Activated T-cell treated with anti-CD3 and anti-CD28 coated beads for 4 hours (primary cell): ENCODE measurements at places on chromosomes 6 and 20.

DNA sequence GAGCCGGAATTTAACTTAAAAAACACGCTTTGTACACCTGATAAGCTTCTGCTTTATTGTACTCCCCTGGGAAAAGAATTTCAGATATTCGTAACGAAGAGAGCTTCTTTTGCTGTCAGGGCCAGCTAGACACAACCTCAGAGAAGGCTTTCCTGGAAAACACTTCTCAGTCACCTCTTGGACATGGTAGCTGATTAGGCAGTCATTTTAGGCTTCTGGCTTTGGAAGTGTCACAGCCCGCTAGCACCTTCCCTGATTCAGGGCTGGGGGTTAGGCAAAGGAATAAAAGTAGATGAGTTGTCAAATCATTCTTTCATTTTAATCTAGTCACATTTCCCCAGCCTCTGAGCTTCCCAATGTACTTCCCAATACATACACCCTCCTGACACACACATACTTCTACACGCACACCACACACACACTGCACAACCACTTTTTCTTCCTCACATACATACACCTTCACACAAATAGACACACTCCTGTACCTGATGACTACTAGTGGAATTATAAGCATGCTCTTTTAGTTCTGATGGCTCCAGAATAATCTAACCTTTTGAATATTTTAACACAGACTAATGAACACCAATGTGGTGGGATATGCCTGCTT is 34.9 kb upstream of the TINAG start:
- DNase-seq, result no peak

DNA sequence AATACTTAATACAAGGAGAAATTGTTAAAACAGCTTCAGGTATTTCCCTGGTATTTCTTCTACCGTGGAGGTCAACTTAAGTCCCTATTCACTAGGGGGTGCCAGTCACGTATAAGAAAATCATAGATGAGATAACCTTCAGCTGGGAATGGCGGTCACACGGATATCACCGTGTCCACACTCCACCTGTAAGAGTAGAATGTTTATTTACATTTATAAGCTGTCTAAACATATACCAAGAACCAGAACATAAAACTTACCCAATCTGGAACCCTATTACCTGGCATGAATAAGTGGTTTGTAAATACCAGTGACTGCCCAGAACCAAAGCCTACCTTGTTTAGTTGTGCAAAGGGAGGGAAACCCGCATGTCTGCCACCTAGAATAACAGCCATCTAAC is 1.9 kb upstream of the ELOVL4 start:
- peak; percentile 30 for DNase-seq

- DNase-seq, result no peak
These were observed 89.1 kb downstream of the AIG1 start for GRCh38 chr6:143149771-143150170.

DNA sequence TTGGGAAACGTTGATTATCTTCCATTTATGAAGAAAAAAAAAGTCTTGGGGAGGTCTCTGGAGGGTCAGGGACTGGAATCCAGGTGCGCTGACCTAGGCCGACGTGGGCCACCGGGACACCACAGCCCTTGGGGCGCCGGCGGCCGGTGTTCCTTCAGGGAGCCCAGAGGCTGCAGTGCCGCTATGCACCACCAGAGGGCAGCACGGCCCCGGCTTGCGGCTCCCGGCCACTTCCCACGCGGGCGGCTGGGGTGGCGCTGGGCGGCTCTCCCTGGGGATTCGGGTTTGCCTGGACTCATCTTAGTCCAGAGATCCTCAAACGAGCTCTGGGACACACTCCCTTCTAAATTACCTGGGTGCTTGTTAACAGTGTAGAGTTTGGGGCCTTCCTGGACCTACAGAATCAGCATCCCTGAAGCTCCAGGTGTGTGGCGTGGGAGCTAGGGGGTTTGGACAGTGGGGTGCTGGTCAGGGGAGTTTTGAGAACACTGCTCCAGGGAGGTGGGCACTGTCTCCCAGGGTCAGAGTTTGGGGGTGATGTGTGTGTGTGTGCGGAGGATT is 23.0 kb upstream of the GTSF1L start:
- peak; percentile 80 for DNase-seq

DNA sequence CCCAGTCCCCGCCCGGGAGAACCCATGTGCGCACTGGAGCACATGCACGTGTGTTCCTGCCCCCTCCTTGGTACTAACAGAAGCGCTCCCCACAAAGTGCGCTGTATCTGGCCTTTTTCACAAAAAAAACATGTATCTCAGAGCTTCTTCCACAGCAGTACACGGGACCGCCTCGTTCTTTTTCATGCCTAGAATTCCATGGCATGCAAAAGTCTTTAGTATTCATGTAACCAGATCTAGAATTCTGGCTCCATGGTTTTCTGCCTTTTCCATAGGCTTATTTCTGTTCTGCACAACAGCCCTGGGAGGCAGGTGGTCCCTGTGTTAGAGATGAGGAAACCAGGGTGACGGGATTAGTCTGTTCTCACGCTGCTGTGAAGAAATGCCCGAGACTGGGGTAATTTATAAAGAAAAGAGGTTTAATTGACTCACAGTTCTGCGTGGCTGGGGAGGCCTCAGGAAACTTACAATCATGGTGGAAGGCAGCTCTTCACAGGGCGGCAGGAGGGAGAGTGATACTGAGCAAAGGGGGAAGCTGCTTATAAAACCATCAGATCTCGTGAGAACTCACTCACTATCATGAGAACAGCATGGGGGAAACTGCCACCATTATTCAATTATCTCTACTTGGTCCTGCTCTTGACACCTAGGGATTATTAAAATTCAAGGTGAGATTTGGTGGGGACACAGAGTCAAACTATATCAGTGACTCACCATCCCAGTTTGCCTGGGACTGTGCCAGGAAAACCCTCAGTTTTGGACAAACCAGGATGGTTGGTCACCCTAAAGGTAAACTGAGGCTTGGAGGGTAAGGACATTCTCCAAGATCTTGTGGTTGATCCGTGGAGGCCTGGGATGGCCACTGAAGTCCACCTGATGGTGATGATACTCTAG is 41.0 kb downstream of the C20orf203 start:
- no peak for DNase-seq

GRCh38 chr20:56925831-56926170 is 296.7 kb downstream of the TFAP2C start:
- no peak for DNase-seq

DNA sequence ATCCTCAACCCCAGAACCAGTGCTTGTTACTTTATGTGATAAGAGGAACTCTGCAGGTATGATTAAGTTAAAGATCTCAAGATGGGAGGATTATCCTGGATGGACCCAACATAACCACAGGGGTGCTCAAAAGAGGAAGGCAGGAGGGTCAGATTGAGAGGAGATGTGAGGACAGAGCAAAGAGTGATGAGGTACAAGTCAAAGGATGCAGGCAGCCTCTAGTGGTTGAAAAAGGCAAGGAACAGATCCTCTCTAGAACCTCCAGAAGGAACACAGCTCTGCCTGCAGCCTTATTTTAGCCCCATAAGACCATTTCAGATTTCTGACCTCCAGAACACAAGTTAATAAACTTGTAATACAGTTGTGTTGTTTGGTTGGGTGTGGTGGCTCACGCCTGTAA is 41.2 kb downstream of the PDSS2 start:
- no peak for DNase-seq

GRCh38 chr6:74284284-74284683 is 588.3 kb downstream of the CD109 start:
- DNase-seq, result no peak

- no peak for DNase-seq
These were observed 252.6 kb downstream of the MYLK4 start for GRCh38 chr6:2497922-2498623.

DNA sequence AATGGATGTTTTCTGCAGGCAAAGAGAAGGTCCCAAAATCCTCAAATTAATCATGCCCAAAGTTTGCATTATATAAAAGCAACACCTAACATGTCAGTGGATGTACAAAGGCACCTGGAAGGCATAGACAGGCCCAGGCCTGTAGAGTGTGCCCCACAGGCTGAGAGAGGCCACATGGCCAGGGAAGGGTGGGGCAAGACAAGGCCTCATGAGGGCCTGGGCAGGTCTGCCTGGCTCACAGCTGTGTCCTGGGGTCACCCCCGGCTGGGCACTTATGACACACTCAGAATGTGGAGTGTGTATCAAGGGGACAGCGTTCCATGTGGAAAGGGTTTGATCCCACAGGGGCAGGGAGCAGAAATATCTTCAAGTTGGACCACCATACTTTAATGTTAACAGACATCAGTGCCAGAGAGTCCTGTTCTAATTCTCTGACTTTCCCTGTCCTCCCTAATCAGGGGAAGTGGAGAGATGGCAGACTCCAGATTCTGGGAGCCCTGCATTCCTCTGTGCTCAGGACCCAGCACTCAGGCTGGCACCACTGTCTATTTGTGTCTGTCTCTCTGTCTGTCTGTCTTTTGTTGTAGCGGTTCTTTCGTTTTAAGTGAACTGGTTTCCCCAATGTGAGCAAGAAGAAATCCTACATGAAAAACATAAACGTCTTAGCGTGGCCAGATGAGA is 178.3 kb upstream of the FOXA2 start:
- DNase-seq, result no peak

- DNase-seq, result no peak
These were observed 91.1 kb upstream of the THBS2 start for GRCh38 chr6:169344750-169345065.

DNA sequence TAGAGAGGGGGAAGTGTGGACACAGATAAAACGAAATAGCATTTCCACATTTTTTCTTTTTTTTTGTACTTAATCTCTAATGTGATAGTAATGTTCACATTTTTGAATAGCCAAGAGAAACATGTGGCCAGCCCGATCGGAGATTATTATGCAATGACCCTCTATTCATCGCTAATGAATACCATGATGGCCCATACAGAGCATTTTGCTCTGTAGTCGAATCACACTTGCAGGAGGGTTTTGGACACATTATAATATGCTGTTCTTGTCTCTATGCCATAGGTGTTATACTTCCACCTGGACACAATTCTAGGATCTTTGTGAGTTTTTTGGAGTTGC is 60.1 kb downstream of the MTHFD1L start:
- no peak for DNase-seq

DNA sequence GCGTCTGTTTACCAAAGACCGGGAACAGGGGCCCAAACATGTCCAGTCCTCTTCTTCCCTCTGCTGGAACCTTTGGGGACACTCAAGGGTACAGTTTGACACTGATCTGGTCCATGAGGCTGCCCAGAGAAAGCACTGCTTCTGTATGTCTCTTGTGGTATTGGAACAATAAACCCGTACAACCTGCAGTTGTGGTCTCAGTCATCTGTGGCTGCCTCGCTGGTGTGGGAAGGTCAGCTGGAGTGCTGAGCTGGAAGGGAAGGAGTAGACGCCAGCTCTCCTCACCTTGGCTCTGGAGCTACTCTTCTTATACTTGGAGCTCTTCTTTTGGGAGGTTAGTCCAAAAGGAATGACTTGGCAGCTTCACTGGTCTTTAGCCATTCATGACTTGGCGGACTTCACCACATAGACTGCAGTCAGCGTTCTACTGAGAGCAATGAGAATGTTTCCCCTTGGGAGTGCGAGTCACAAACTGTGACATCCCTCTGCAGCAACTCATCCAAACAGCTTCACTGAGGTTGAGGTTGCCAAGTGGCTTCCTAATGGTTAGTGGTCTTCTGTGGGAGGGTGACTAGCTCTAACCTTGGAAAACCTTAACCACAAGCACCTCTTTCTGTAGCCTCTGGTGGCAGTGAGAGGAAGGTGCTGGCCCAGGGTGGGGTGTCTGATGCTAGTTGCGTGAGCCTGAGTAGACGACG is 81.2 kb downstream of the ASXL1 start:
- no peak for DNase-seq

GRCh38 chr6:125154118-125154760 is 666 bp downstream of the TPD52L1 start:
- DNase-seq, result no peak

DNA sequence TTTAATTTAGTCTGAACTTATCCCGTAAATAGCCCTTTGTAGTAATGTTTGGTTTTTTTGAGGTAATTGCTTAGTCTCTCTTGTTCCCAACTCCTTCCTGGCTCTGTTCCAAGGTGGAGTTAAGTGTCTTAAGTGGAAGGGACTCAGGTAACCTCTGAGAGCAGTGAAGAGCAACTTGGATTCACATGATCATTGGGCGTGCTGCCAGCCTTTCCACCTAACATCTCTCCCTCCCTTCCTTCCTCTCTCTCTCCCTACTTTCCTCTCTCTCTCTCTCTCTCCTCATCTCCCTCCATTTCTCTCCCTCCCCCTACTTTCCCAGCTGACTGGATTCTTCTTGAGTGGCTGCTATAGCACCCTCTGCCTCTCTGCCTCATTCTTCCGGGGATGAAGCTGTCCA is 232.9 kb upstream of the SASH1 start:
- DNase-seq, result no peak

DNA sequence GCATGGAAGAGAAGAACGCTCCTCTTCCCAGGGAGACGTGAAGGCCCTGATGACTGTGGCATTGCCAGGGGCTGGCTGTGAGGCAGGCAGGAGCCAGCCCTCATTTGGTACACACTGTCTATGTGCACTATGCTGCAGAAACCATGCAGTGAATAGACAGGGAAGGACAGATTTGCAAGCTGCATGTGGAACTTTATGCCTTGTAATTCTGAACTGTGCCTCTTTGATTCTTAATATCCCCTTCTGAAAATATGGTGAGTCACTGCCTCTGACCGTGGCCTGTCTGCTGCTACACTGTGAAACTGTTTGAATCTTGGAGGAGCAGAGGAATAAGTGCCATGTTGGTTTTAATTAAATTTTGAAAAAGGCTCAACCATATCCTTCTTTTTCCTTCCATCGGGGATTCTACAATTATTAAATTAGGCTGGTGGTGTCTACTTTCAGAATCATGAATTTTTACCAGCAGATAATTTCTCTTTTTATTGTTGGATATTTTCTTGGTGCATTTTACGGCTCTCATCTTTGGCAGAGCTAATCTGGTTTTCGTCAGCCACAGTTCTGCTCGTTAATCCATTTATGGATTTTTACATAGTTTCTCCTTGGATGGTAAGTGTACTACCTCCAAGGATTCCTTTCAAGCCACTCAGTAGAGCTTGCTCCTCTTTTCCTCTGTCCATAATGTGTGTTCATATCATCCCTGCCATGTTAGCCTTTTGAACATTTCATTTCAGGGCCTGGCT is 301.0 kb upstream of the SLC35B3 start:
- no peak for DNase-seq
